Gastroesophageal sphincter (tissue), 4 donors: ENCODE measurements at places on chromosomes 7 and 10. TPM values are rescaled to one million over a fixed set of nuclear protein-coding genes. Genes with fewer than 3 reads are reported as not detected.

Gene MRLN
- total RNA-seq: not detected

Gene PNLIPRP3
- total RNA-seq: 0.30 TPM

Gene ACHE
- total RNA-seq: 1.1 TPM

Gene STEAP4
- total RNA-seq: 35.9 TPM

Gene MCM10
- not detected for total RNA-seq

Gene ZWINT
- total RNA-seq: not detected

Gene CHN2
- 10.3 TPM for total RNA-seq

Gene CUL2
- total RNA-seq: 22.3 TPM

Gene CCL26
- 0.67 TPM for total RNA-seq

Gene GPR15LG
- total RNA-seq: not detected

Gene CYP2C9
- total RNA-seq: not detected

Gene MMD2
- total RNA-seq: not detected

Gene ZNF488
- total RNA-seq: 0.12 TPM

Gene CREM
- total RNA-seq: 39.2 TPM

Gene PAX2
- not detected for total RNA-seq

Gene TRIM56
- 15.0 TPM for total RNA-seq

Gene UCMA
- not detected for total RNA-seq

Gene INSYN2A
- total RNA-seq: 0.85 TPM

Gene FUOM
- total RNA-seq: 6.8 TPM

Gene VSTM4
- 25.1 TPM for total RNA-seq

Gene NODAL
- total RNA-seq: not detected

Gene ALOX5
- total RNA-seq: 17.4 TPM

Gene DYNC1I1
- total RNA-seq: 23.8 TPM

Gene SFTPA1
- not detected for total RNA-seq

Gene TMEM178B
- total RNA-seq: 0.62 TPM

Gene SPRN
- total RNA-seq: not detected

Gene LRRC4
- not detected for total RNA-seq

Gene SFTPA2
- 0.16 TPM for total RNA-seq

Gene DNAJB12
- total RNA-seq: 36.8 TPM

Gene LIPM
- total RNA-seq: not detected

Gene UCN3
- total RNA-seq: not detected

Gene PARD3
- total RNA-seq: 127 TPM

Gene CPN1
- total RNA-seq: not detected

Gene SPDYE9
- total RNA-seq: not detected

Gene GRM3
- not detected for total RNA-seq

Gene CC2D2B
- total RNA-seq: 1.7 TPM

Gene GIMAP1
- total RNA-seq: 14.3 TPM
